Activated T-cell treated with anti-CD3 and anti-CD28 coated beads, Interleukin-2, amount 50 U/mL, for 4 hours (primary cell): ENCODE measurements at places on chromosomes 7 and 10. TPM values are rescaled to one million over a fixed set of nuclear protein-coding genes. Genes with fewer than 3 reads are reported as not detected.

EBF3 gene
- total RNA-seq, result not detected

ERVW-1 gene
- not detected for total RNA-seq

PARD3 gene
- 0.37 TPM for total RNA-seq

C10orf67 gene
- 0.73 TPM for total RNA-seq

SYT15B gene
- 0.05 TPM for total RNA-seq

ZNF282 gene
- 39.7 TPM for total RNA-seq

MMD2 gene
- not detected for total RNA-seq

ATOH7 gene
- total RNA-seq, result not detected

NPFFR1 gene
- total RNA-seq, result not detected

PRKCQ gene
- 22.3 TPM for total RNA-seq

TIMM23 gene
- total RNA-seq, result 125 TPM

SERPINE1 gene
- total RNA-seq, result 0.18 TPM

IDE gene
- 45.7 TPM for total RNA-seq

SEMA4G gene
- 0.69 TPM for total RNA-seq

NANOS1 gene
- total RNA-seq, result 0.08 TPM

H2BK1 gene
- not detected for total RNA-seq

SLC26A4 gene
- 0.68 TPM for total RNA-seq

AZGP1 gene
- total RNA-seq, result 0.34 TPM

ACHE gene
- total RNA-seq, result 0.32 TPM

NPSR1 gene
- not detected for total RNA-seq

TET1 gene
- total RNA-seq, result 0.14 TPM

FAM180A gene
- not detected for total RNA-seq

ZNF138 gene
- total RNA-seq, result 7.3 TPM

HHEX gene
- 0.50 TPM for total RNA-seq

CAV1 gene
- total RNA-seq, result 1.1 TPM

GTF2IRD2 gene
- total RNA-seq, result 2.6 TPM

ZNF777 gene
- total RNA-seq, result 29.3 TPM

EMX2 gene
- not detected for total RNA-seq

SFTPA1 gene
- 3.1 TPM for total RNA-seq

NEUROD6 gene
- total RNA-seq, result not detected

SCIN gene
- total RNA-seq, result 0.37 TPM

LRRD1 gene
- total RNA-seq, result not detected

STAMBPL1 gene
- total RNA-seq, result 15.1 TPM

EGR2 gene
- total RNA-seq, result 99.5 TPM

LRRC18 gene
- not detected for total RNA-seq

STAG3 gene
- total RNA-seq, result 3.9 TPM

OPALIN gene
- total RNA-seq, result not detected

PLEKHS1 gene
- total RNA-seq, result not detected

TMEM178B gene
- 0.90 TPM for total RNA-seq

FIS1 gene
- total RNA-seq, result 136 TPM

MYH16 gene
- not detected for total RNA-seq

MRPS16 gene
- 141 TPM for total RNA-seq

PDE6C gene
- total RNA-seq, result not detected

HOXA1 gene
- 0.11 TPM for total RNA-seq

GIMAP6 gene
- 20.0 TPM for total RNA-seq

RBM20 gene
- not detected for total RNA-seq

PRR15 gene
- total RNA-seq, result not detected

SMNDC1 gene
- 55.4 TPM for total RNA-seq

KIAA1549 gene
- 0.27 TPM for total RNA-seq
